CD4-positive, alpha-beta T cell treated with Interleukin-17A for 1 hour (primary cell): ENCODE measurements at places on chromosomes 2 and 18.
A peak's percentile ranks its signal among the peaks of the same experiment; 100 is the strongest.

- DNase-seq = no peak
These were observed 34.7 kb downstream of the RBKS start for GRCh38 chr2:27855476-27855875.

DNA sequence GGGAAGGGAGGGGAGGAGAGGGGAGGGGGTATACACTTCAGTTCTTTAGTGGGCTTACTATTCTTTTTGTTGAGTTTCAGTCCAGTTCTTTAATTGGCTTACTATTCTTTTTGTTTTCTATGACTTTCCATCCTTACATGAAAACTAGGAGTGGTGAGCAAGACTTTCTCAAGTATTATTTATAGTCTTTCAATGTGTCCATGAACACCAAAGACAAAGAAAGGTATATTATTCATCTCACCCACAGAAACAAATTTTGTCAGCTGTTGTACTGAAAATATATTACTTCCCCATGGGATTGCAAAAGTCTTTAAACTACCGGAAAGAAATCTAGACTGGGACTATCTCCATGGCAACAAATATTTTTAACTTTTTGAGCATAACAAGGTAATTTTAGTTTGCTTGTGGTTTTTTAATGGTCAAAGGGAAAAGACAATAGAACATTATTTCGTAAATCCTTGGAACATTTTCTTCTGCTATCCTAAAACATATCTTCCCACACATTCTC lies 17.6 kb downstream of the ADAM17 start:
- DNase-seq = peak; percentile 26

- DNase-seq = no peak
These were observed 21.1 kb upstream of the CPO start for GRCh38 chr2:206918263-206918662.

DNA sequence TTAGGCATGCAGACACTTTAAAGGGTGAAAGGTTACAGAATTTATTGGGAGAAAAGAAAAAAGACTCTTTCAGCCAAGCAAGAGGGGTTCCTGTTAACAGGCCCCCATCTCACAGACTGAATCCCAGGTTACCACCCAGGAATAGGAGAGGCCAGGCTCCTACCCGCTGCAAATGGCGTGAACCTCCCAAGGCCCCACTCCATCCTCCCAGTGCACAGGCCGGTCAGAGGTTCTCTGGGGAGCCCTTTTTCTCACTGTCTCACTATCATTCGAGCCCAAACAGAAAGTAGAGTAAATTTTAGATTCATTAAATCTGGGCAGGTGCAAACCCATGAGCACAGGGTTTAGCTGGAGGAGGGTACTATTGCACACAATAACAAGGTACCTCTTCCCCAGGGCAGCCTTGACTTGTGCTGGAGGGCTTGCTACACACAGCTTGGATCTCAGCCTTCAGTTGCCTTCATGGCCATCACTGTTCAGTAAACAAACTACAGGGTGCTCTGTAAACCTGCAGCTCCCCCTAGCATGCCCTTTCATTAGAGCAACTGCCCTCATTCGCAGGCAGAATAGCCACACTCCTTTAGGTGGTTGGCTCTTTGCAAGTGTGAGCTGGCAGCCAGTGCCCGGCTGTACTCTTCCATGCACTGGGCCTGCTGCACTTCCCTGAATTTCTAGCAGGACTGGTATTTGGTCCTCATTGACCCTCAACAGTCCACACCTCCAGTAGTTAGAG lies 7.3 kb upstream of the PLEK start:
- peak; percentile 44 for DNase-seq

- DNase-seq = no peak
These were observed 702.9 kb downstream of the ERBB4 start for GRCh38 chr2:211835695-211836094.

DNA sequence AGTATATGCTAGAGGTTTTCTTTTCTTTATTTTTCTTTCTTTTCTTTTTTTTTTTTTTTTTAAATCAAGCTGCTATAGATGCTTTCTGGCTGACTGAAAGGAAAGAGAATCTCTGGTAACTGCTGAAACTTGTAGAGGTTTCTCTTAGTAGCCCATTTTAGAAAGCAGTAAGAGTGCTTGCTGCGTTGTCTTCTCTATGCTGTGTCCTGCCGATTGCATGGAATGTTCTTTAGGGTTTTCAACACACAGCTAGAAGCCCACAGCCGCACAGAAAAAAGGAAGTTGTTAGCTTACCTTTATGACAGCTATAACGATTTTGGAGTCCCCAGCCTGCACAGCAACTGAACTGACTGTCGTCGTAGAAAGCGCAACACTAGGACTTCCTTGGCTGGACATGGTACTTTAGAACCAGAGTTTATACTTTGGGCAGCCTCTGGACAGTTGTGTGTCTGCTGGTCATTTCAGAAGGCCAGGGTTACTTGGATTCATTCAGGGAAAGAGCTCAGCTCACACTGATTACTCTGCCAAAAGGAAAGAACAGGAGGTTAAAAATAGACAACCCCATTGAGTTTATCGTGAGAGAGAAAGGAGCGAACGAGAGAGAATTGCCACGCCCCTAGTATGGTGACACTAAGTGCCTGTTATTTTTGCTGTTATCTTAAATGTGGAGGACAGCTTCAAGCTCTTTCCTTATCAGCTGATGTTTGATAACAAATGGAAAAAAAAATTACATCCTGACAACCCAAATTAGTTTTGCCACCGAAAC lies at the start of gene CCDC141:
CCDC141 (minus strand) TSS at position 592 of the 766 bp plus-strand sequence; CDS start at position 396, 196 bp downstream.
- DNase-seq = peak; percentile 37

DNA sequence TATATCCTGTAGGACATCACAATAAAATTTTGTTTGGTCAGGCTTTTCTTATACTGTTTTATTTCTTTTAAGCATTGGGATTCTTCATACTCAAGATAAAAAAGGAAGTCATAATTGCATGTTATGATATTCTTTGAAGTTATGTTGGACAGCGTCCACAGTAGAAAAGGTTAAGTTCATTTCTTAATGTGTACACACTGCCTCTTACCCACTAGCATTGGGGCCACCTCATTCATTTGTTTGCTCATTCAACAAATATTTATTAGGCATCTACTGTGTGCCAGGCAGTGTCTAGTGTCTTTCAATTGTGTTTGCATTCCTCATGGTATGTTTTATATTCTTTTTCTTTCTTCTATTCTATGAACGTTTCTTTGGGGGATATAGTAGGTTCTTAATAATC lies 70.2 kb downstream of the PTPRM start:
- DNase-seq = no peak

GRCh38 chr2:79016342-79016741 lies 9.2 kb upstream of the REG3G start:
- DNase-seq = no peak
